ENCODE measurements at places on chromosomes 2 and 18.

DNA sequence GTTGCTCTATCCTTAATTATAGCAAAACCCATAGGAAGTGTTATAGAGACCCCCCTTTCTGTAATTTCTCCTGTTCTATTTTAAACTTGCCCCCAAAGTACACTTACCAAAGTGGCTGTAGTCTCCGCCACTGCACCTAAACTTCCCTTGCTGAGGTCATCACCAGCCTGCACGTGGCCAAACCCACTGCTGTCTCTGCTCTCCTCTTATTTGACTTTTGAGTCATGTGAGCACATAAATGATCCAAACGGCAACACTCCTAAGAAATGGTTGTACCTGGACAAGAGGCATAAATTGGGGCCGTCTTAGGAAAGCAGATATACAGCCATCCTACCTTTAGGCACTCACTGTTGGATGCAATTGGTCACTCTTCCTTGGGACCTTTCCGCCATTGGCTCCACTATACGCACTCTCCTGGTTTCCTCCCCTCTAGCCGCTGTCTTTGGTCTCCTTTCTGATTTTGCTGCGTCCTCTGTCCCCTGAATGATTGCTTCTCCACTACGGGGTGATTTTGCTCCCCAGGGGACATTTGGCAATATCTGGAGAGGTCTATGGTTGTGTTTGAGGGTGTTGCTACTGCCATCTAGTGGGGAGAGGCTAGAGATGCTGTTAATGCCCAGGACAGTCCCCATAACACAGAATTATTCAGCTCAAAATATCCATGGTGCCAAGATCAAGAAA, 19.2 kb upstream of the IL36G start:
- peak; percentile 77 for DNase-seq

DNA sequence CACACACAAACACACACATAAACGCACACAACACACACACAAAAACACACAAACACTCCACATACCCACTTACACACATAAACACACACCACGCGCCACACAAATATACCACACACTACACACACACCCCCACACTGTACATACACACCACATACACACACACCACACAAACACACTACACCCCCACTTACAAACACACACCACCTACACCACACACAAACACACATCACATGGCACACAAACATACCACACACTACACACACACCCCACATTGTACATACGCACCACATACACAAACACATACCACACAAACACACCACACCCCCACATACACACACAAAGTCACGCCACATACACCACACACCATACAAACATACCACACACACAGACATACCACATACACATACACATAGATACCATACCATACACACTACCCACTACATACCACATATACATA, 59.9 kb downstream of the TWIST2 start:
- DNase-seq: no peak

DNA sequence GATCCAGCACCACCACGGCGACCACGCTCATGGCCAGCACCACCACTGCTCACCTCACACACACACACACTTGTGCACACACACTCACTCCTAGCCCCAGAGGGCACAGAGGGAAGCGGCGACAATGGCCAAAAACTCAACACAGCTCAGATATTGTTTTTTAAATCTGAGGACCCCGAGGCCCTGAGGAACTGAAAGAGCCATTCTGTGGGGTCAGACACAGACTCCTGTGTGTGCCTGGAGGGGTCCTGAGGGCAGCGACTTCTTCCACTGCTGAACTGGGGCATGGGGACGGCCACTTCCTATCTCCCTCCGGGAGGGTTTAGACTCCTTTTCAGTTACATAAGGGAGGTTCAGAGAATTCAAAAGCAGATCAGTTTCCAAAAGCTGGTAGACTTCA, 116.6 kb upstream of the PXDN start:
- no peak for DNase-seq

- no peak for DNase-seq
Observed at GRCh38 chr2:109378682-109379081, 235.1 kb downstream of the SEPTIN10 start.
